ENCODE measurements at places on chromosomes 7 and 10. TPM values are rescaled to one million over a fixed set of nuclear protein-coding genes. Genes with fewer than 3 reads are reported as not detected.

Gene ATOH7
- 0.13 TPM for total RNA-seq

Gene NOD1
- total RNA-seq = 14.8 TPM

Gene RAB19
- not detected for total RNA-seq

Gene NANOS1
- 3.7 TPM for total RNA-seq
